Testis (tissue), 5 donors: ENCODE measurements at places on chromosomes 16 and 17. TPM values are rescaled to one million over a fixed set of nuclear protein-coding genes. Genes with fewer than 3 reads are reported as not detected.

DNA sequence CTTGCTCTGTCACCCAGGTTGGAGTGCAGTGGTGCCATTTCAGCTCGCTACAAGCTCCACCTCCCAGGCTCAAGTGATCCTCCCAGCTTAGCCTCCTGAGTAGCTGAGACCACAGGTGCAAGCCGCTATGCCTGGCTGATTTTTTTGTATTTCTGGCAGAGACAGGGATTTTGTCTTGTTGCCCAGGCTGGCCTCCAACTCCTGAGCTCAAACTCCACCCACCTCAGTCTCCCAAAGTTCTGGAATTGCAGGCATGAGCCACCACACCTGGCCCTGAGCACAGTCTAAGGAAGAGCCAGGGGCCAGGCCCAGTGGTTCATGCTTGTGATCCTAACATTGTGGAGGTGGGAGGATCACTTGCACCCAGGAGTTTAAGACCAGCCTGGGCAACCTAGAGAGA lies 21.8 kb upstream of the BCO1 start:
- no peak for DNase-seq

SMTNL2 gene
- 4.3 TPM for total RNA-seq

GRCh38 chr16:73563709-73564108 lies 515.8 kb upstream of the ZFHX3 start:
- DNase-seq = no peak

GRCh38 chr16:64051824-64052223 lies 1070.0 kb downstream of the CDH11 start:
- DNase-seq = no peak

- no peak for DNase-seq
These were observed 29.3 kb downstream of the CLEC19A start for GRCh38 chr16:19314718-19315425.

TMEM100 gene
- total RNA-seq = 3.1 TPM

RAB11FIP4 gene
- 44.3 TPM for total RNA-seq

KCNJ18 gene
- total RNA-seq = 0.68 TPM

DNA sequence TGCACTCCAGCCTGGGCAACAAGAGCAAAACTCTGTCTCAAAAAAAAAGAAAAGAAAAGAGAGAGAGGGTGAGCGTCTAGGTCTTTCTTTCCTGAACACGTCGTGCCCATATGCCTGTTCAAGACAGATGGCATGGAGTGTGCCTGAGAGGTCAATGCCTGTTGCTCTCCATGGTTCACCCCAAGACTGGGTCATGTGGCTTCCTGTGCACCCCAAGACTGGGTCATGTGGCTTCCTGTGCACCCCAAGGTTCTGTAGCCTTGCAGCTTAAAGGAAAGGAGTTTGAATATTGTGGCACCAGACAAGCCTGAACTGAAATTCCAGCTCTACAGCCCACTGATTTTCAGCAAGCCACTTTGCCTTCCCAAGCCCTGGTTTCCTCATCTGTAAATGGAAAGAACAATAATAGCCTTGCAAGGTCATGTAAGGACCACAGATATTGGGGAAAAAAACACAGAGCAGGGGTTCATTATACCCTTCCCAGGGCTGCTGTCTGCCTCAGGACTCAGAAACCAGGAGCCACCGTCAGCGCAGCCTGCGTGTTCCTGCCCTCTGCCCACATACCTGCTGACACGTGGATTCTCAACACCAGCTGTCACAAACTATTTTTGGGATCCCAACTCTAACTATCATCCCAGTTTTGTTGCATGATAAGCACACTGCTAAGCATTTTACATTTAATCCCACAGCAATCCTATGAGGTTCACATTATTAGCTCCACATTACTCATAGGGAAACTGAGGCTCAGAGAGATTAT lies 18.0 kb upstream of the NAGS start:
- DNase-seq = no peak

DNA sequence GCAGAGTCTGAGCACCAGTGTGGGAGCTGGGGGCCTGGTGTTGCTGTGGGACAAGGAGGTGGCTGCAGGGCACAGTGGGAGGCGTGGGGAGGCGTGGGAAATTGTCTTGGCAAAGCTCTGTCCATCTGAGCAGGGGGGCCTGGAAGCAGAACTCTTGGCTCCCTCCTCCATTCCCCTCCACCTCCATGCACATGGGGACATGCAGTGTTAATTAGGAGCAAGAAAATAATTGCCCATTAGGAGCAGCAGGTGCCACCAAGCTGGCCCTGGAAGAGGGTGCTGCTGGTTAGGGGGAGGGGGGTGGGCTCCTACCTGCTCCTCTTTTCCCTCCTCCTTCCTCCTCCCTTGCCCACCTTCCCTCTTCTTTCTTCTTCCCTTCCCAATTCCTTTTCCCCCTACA lies 4.5 kb downstream of the TTYH2 start:
- DNase-seq = no peak

AKAP10 gene
- 38.4 TPM for total RNA-seq

RPL23 gene
- 746 TPM for total RNA-seq

GRAP gene
- 7.2 TPM for total RNA-seq

TAT gene
- 2.9 TPM for total RNA-seq

DNA sequence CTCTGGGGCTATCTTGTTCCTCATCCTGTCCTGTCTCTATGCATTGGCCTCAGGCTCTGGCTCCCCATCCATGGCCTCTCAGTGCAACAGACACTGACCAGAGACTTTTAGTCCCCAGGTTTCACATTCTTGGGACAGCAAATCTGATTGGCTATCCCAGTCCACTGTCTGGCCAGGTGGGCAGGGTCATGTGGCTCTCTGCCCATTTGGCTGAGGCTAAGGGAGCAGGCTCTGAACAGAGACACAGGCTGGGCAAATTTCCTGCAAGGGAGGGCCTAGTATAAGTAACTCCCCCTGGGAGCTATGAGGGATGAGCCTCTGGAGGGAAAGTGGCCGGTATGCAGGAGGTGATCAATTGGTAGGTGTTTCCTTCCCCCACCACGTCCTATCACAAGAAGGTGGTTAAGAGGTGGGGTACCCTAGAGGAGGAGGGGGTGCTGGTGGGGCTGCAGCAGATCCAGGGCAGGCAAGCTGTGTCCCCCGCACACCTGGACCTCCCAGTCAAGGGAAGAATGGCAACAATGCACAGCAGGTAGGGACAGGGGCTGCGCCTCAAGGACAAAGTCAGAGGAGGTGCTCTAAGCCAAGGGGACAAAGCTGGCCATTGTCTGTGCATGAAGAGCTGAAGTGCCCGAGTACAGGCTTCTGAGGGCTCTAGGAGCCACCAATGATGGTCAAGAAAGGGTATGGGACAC lies 13.2 kb downstream of the XYLT2 start:
- DNase-seq = peak; percentile 40

GRCh38 chr17:48618256-48618896 lies 3.3 kb upstream of the HOXB8 start:
- peak; percentile 92 for DNase-seq

DNA sequence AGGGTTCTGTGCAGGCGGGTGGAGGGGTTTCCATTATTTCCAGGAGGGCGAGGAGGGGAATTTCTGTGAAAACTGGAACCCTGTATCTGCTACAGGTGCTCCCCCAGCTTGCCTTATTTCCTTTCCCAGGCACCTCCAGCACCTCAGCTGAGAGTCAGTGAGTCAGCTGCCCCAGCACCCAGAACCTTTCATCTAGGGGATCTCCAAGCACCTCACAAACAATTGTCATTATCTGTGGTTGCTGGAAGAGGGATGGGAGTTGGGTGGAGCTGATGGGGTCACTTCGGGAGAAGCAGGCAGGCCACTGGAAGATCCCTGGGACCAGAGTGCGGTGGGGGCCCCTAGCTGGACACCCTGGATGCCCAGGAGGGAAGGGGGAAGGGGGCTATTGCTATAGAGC lies 10.0 kb upstream of the CLUH start:
- no peak for DNase-seq

ABCA10 gene
- total RNA-seq = 11.5 TPM

GRCh38 chr16:55908641-55909040 lies 33.5 kb upstream of the CES5A start:
- DNase-seq = no peak

DNA sequence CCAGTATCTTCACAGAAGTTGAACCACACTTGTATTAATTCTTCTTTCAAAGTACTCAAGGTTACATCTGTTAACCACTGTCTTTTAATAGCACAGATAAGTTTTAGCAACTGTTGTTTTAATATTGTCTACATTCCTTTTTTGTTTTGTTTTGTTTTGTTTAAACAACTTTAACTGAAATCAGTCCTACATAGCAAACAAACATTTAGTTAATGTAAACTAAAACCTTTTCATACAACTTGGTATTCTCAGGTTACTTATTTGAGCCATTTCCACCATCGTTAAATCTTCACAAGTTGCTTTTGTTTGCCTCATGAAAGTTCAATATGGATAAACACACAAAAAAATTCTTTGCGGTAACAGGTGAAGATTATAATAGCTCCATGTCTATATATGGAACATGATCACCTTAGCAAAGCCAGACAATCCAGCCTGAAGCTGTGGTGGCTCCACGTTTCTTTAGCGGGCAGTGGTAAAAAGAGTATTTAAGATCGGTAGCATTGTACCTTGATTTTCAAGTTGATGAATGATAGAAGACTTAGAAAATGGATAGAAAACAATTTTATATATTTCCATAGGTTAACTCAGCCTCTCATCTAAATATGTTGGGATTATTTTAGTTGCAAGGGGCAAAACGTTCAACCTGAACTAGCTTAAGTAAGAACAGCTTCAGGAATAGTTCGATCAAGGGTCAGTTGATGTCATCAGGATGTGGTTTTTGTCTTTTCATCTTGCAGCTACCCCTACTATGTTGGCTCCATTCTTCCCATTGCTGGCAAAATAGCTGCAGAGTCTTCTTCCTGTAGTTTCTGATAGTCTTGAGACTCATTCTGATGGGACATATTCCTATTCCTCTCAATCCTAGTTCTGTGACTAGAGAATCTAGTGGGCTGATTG lies 182.8 kb downstream of the FTO start:
- no peak for DNase-seq

DNA sequence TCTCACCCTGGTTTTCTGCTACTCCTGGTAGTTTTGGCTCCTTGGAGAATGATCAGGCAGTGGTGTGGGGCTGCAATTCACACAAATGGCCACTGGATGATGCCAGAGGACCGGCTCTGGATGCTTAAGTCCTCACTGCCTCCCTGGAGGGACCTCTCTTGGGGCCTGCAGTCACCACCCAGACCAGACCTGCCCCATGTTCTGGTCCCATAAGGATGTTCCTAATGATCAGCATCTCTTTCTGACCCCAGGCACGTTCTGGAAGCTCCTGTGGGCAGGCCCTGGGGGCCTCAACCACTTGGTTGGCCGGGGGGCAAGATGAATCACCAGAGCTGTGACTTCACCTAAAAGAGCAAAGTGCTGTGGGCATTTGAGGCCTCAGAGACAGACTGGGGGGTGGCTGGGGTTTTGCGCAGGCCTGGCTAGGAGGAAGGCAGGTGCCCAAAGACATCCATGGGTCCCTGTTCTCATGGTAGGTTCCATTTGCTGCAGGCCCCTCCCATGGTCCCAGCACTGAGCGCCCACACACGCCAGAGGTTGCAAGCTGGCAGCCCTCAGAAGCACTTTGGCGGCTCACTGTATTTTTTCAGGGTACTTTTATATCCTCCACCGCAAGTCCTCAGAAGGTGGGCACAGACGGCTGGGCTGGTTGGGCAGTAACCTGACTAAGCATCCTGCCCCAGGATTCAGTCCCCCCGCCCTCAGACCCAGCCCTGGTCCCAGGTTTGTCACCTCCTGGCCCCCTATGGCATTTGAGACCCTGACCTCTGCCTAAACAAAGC lies 53.2 kb downstream of the NT5M start:
- DNase-seq = peak; percentile 92
